ENCODE measurements at places on chromosomes 11 and 22. TPM values are rescaled to one million over a fixed set of nuclear protein-coding genes. Genes with fewer than 3 reads are reported as not detected.

The B4GALNT4 gene
- total RNA-seq: 0.29 TPM

The FAT3 gene
- 0.10 TPM for total RNA-seq

The POU2AF3 gene
- 3.9 TPM for total RNA-seq

The CNGA4 gene
- total RNA-seq: not detected

The MS4A1 gene
- 0.14 TPM for total RNA-seq

The KIAA1671 gene
- total RNA-seq: 59.3 TPM

The ARHGAP42 gene
- 23.2 TPM for total RNA-seq

DNA sequence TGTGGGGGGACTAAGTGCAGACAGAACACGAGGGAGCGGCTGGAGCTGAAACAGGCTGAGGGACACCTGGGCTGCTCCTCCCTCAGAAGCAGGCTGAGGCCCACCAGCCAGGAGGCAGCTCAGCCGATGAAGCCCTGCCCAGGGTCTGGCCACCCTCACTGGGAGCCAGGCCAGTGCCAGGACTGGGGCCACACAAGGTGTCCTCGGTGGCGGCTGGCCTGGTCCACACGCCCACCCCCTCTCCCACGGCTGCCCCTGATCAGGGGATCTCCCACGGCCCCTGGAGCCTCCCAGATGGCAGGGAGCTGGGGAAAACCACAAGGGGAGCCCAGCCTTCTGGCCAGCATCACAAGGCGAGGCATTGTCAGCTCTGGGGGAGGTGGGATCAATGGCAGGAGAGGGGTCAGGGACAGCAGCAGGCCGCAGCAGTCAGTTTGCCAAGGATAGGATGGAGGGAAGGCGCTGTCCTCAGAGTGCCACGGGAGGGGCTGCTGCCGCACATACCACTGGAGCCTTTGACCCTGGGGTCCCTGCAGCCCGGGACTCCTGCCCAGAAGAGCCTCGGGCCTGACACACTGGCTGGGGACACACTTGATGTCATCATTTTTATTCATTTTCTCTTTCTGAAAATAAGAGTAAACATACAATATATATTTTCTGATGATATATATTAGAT is 11.7 kb upstream of the RASL10A start:
- no peak for DNase-seq

DNA sequence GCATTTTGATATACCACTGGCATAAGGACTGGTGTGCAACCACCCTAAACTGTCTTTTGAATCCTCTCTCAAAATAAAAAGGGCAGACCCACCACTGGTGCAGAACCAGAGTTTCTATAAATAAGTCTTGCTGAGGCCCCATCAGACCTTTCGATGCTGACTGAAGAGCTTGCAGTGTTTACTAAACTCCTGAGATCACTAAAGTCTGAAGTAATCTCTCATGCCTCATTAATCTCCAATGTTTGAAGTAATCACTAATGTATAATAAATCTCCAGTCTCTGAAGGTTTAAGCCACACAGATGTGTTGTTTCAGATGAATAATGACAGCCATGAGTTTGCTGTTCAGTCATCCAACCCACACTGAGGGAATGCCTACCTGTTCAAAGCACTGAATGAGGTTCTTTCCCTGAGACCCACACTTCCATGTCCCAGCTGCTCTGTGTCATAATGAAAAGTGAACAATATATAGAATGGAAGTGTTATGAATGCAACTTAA is 50.6 kb upstream of the DEUP1 start:
- no peak for DNase-seq

GRCh38 chr11:28043930-28044709 is 63.8 kb downstream of the KIF18A start:
- DNase-seq: no peak

DNA sequence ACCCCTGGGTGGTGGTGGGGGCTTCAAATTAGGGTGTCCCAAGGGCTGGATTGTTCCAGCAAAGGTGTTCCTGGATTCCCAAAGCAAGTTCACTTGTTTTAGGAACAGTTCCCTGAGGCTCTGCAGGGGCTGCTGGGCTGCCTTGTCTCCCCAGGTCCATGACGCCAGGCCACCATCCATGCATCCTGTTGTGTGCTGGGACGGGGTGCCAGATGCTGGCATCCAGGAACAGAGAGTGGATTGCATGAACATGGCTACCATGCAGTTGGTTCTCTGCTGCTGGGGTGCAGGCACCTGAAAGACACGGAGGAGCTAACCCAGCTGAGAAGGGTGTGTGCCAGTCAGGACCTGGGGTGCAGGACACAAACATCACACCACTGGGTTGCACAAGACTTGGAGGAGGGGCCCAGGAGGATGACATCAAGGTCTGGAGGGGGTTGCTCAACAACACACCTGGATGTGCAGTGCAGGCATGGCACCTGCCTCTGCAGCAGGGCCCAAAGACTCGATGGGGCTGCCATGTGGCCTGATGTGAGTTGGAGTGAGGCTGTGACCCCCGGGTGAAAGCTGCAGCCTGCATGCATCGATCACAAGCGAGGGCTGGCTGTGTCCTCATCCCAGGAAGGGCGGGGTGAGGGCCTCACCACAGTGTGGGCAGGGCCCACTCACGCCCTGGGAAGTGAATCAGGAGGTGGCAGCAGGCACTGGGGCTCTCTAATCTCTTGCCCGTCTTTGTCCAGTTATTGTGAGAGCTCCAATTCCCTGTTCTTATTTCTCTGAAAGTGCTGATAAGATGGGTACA is 74.0 kb upstream of the CLDN5 start:
- DNase-seq: no peak

Data from adrenal gland (tissue), 19 donors.